ENCODE measurements at places on chromosomes 7 and 10.

- DNase-seq = peak; percentile 52
These were observed at the start of gene CASP7 for GRCh38 chr10:113679463-113680189. TSS of gene CASP7 (plus strand) at chr10:113679912. CDS start at chr10:113697494, 17,582 bp downstream.

DNA sequence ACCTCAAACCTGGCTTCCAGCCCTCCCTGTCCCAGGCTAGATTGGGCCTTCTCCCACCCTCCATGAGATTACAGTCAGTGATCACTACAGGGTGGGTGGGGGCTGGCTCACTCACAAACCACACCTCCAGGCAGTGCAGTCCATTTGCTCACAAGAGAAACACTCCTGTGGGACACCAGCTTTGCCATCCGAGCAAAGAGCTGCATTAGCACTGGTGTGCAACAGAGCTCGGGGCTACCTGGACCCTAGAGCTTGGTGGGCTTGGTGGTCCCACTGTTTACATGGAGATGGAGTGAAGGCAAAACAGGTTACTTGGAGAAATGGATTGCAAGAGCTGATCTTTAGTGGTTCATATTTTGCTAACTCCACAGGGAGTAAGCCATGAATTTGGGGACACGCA, 451.7 kb upstream of the ZMIZ1 start:
- DNase-seq = no peak

DNA sequence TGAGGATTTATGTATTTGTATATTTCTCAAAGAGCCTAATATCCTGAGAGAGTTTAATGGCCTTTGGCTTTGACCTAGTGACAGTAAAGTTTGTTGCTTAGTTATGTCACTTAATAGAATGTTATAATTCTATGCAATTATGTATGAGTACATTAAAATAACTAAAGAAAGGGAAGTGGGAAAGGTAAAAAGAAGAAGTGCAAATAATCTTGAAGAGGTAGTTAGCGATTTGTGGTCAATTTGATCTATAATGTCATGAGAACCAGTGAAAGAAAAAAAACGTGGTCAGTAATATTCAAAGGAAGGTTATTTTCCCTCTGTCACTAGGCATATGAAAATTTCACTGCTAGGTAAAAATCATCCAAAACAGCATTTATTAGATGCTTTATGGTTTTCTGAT, 143.4 kb upstream of the LSM8 start:
- no peak for DNase-seq

DNA sequence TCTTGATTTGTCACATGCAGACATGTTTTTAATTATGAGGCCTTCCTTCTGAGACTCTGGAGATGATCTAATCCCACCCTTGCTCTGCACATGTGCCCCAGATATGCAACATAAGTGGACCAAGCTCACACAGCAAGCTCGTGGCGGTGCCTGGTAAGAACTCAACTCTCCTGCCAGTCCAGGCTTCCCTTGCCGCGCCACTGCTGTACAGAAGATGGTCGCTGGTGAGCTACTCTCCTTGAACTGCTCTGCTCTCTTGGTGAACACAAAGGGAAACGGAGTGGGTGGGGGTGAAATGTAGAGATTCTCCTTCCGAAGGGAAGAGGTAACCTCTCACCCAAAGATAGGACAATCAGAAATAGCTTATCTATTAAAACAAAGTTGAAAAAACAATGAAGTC, 25.7 kb downstream of the MYOF start:
- no peak for DNase-seq

DNA sequence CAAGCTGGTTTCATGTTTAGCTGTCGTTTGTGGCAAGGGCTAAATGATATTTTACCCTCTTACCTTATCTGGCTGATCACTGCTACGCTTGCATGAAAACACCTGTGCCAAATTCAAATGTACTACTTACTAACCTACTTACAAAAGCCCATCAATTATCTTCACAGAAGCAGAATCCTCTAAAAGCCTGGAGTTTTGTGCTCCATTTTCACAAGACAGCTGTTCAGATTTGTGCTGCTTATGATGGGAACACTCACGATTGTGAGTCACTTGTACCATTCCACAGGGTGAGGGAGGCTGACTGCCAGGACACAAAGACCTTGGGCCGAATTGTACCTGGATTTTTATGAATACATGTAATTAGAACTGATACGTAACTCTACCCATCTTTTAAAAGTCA, 245.0 kb upstream of the NPY start:
- DNase-seq = no peak

- no peak for DNase-seq
These were observed 4.1 kb downstream of the ZNF777 start for GRCh38 chr7:149456506-149457421.

DNA sequence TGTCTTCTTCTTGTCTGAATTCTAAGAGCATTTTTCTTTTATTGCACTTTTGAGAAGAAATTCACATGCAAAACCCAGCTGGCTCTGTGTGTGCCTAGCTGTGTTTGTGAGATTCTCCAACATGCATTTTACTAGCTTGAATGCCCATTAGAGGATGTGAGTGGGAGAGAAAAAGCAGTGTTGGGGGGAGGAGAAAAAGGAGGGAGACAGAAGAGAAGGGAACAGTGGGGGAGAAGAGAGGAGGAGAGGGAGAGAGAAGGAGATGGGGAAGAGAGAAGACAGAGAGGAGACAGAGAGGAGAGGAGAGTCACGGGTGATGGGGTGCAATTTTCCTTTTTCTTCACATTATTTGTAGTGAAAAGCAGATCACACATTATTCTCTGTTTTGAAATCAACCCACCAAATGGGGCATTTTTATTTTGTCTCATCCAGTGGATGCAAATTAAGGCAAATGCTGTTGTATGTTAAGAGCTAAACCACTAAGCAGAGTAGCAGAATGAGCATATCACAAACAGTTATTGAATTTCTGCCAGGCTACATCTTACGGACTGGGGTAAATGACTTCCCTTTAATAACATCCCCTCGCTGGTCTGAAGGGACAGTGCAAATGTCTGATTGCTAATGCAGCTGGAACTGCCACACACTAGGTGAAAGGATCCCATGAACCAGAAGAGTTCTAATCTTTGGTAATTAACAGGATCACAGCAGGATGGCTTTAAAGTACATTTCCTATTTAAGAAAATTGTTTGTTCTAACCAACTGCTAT, 849 bp downstream of the LRRN3 start:
- DNase-seq = peak; percentile 47

GRCh38 chr7:126557271-126557670, 695.5 kb downstream of the GRM8 start:
- no peak for DNase-seq

- no peak for DNase-seq
These were observed 42.3 kb downstream of the SH2D4B start for GRCh38 chr10:80579849-80580637.

- DNase-seq = no peak
These were observed 52.2 kb downstream of the PDGFA start for GRCh38 chr7:467393-467828.

DNA sequence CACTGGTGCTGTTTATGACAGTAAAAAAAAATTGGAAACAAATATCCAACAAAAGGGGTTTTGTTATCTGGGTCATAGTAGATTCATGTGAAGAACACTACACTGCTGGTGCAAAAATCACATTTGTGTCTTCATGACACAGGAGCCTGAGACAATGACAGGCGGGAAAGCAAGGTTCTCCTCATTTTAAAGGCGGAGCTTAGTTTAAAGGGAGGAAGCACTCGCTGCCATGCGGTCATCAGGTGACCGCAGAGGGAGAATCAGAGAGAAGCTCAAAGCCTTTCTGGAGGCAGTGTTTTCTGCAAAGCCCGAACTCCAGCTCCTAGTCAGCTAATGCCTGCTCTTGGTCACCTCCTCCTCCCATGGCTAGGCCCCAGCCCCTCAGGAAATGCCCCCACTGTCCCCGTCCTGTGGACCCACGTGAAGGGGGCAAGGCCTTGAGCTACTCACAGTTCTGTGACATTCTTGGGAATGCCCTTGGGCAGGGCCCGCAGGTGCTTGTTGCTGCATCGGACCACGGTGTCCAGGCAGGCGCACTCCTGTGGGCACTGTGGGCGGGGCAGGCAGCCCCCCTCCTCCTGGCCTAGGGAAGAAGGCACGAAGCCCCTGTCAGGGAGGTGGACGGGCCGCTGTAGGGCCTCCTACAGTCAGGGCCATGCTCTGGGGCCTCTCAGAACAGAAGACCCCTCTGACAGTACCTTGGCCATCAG, 146.1 kb downstream of the SLIT1 start:
- no peak for DNase-seq

DNA sequence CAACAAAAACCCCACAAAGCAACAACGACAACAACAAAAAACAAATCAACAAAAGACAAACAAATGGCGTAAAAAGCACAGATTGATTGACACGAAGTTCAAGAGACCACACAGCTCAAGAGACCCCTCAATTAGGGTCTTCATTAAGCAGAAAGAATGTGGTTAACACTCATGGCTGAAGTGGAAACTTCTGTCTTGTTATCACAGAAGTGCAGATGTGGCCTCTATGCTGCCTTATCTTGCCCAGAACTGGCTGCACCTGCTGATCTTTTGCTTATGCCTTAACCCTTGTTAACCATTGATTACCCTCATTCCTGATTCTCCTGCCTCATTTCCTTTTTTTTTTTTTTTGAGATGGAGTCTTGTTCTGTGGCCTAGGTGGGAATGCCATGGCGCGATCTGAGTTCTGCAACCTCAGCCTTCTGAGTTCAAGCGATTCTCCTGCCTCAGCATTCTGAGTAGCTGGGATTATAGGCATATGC, 3.5 kb upstream of the DAGLB start:
- no peak for DNase-seq

- no peak for DNase-seq
These were observed 604.3 kb upstream of the GALNT17 start for GRCh38 chr7:70527520-70528115.

All from pons (tissue), 1 donor.